ENCODE measurements at places on chromosomes 5 and 9.
A peak's percentile ranks its signal among the peaks of the same experiment; 100 is the strongest.

DNA sequence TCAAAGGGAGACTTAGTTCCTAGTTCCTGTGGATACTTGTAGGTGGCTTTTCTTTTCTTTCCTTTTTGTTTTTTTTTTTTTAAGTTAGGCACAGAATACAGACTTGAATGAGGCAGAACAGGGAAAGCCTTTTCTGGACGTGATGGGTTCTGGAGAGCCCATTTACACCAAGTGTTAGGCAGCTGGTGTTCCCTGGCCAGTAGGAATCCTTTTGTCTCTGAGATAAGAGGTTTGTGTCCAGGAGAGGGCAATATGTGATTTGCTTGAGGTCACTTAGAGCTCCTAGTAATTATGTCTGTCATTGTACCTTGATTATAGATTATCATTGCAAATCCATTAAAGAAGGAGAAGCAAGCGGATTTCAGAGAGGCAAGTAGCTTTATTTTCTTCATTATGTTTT lies 9.1 kb downstream of the MEGF10 start:
- no peak for DNase-seq

DNA sequence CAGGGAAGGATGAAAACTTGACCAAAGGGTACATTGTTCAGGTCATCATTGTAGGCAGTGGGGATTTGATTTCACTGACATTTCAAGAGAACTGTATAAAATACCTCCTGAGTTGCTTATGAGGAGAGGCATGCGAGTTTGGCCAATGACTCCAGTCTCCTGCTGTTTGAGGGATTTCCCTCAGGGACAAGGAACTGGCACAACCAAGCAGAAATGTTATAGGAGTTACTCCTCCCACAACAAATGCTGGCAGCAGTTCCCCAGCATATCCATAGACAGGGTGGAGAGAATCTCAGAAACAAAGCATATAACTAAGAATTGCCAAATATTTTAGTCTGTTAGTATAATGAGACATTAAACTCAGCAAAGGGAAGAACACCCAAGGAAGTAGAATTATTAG lies 47.2 kb upstream of the FBXL7 start:
- peak; percentile 34 for DNase-seq

DNA sequence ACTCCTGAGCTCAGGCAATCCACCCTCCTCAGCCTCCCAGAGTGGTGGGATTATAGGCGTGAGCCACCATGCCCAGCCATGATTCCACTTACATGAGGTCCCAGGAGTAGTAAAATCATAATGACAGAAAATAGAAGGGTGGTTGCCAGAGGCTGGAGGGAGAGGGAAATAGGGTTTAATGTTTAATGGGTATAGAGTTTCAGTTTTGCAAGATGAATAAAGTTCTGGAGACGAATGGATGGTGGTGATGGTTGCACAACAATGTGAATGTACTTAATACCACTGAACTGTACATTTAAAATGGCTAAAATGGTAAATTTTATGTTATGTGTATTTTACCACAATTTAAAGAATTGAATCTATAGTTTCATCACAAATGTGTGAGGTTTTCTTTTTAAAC lies 146.5 kb upstream of the ABCA1 start:
- no peak for DNase-seq

- DNase-seq = no peak
Measured at GRCh38 chr5:154756868-154757813, 2.0 kb downstream of the LARP1 start.

- DNase-seq = no peak
Measured at GRCh38 chr5:177601577-177602457, 1.9 kb downstream of the B4GALT7 start.

DNA sequence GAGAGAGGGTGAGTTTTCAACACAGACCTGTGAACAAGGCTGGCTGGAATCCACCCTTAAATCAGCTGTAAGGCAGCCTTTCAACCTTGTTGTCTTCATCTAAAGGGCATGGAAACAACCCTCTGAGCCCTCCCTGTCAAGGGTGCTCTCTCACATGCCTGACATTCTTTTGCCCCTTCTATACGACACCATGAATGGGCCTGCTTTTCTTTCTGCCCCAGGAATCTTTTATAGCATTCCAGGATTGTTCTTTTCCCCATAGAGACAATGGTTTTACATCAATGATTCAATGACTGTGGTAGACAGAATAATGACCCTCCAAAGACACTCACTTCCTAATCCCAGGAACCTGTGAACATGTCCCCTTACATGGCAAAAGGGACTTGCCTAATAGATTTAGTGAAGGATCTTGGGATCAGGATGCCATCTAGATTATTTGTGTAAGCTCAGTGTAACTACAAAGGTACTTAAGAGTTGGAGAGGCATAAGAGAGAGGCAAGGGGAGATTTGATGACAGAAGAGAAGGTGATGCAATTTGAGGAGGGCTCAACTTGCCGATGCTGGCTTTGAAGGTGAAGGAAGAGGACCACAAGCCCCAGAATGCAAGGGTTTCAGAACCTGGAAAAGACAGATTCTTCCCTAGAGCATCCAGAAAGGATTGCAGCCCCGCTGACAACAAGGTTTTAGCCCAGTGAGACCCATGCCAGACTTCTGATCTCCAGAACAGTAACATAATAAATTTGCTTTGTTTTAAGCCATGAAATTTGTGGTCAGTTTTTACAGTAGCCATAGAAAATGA lies 29.2 kb upstream of the HMHB1 start:
- DNase-seq = no peak

All from muscle of arm (tissue), 14 donors.